ENCODE measurements at places on chromosomes 12 and 14.

DNA sequence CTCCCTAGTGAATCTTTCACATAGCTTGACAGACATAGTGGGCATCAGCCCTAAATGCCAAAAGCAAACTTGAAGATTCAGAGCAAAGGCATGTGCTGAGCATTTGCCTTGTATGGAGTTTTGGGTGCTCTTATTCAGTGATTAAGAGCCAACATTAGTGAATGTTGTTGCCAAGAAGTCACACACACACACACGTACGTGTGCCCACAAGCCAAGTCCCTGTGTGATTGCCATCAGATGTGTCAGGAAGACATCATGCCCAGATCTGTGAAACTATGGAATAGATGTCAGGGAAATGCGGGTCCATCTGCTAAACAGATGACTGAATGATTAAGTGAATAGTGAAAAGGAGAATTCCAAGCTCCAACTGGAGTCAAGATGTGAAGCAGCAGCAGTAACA, 149.0 kb downstream of the AKAP6 start:
- no peak for DNase-seq

DNA sequence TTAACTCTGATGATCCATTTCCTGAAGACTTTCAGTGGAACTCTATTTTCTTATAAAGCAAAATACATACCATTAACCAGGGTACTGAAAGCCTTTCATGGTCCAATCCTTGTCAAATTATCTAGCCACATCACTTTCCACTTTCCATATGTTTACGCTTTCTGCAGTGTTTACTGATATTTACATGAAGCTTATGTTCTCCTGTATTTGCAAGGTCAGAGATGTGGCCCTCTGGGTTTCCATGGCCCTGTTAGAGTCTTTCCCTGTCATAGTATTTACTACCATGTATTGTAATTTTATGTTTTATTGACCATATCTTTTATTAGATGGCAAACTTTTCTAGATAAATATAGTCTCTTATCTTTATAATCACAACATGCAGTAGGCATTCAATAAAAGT, 23.5 kb upstream of the IGF1 start:
- DNase-seq, result no peak

GRCh38 chr12:39723831-39724230, 104.2 kb upstream of the ABCD2 start:
- no peak for DNase-seq

GRCh38 chr12:110885152-110885840, 35.1 kb downstream of the MYL2 start:
- no peak for DNase-seq

GRCh38 chr12:116381744-116382685, 104.5 kb upstream of the MED13L start:
- no peak for DNase-seq

Measured in activated B cell treated with CpG ODN at 0.5 μM for 24 hours (primary cell).